NCI-H510A treated with DMSO at 0.1 percent for 48 hours (cell line): ENCODE measurements at places on chromosomes 13 and 19.

- DNase-seq = no peak
Observed at GRCh38 chr19:8185343-8186068, 23.7 kb upstream of the CERS4 start.

DNA sequence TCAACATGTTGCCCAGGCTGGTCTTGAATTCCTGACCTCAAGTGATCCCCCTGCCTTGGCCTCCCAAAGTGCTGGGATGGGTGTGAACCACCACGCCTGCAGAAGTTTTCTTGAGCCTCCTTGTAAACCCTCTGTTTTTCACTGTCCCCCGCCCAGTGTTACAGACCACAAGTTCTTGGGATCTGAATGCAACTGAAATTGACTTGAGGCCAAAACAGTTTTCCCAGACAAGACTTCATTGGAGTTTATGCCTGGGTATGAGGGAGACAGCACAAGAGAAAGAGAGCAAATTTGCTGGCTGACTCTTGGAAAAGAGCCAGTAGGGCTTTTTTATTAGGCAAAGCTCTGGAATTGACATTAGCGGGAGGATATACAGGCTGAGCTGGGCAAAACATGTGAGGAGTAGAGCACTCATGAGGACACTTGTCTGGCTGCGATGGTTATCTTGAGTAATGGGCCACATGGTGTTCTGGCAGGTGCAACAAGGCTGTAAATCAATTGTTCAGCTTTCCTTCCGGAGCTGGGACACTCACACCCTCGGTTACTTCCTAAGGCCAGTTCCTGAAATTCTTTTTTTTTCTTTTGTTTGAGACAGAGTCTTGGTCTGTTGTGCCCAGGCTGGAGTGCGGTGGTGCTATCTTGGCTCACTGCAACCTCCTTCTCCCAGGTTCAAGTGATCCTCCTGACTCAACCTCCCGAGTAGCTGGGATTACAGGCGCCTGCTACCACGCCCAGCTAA, 12.7 kb upstream of the HNRNPL start:
- peak; percentile 94 for DNase-seq

DNA sequence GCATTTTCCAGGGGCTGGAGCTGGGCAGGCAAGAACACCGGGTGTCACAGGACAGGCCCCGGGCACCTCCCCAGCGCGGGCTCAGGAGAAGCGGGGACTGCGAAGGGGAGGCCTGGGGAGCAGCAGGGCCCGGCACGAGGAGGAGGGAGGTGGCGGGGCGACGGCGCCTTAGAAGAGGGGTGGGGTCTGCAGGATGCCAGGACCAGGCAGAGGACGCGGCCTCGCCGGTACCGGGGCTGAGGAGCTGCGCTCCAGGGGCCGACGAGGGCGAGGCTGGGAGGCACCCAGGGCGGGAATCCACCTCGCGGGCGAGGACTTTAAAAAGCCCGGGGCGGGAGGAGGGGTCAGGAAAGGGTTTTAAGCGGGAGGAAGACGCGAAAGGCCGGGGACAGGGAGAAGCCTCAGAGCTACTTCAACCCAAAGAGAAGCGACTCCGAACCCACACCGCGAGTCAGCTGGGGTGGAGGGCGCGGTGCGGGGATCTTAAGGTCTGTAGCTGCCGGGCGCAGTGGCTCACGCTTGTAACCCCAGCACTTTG, 665 bp downstream of the ZNF347 start:
- no peak for DNase-seq

DNA sequence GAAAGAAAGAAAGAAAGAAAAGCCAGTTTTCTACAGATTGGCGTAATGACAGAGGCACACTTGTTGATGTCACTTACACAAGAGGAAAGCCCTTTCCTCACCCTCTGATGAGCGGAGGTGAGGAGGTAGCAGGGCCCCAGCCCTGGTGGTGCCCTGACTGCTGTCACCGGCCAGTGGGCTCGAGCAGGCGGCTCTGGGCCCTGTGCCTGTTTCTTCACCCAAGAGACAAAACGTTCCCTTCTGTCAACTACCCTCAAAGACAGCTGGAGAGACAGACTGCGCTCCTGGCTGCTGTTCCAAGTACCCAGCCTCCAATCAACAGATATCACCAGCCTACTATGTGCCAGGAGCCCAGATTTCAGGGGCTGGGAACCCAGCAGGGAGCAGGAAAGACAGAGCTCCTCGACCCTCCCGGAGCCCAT, 10.1 kb downstream of the EPS15L1 start:
- DNase-seq = no peak

GRCh38 chr13:73943137-73943964, 190.9 kb downstream of the KLF12 start:
- DNase-seq = no peak

- DNase-seq = no peak
Observed at GRCh38 chr19:35959040-35959967, 23.1 kb downstream of the LRFN3 start.

DNA sequence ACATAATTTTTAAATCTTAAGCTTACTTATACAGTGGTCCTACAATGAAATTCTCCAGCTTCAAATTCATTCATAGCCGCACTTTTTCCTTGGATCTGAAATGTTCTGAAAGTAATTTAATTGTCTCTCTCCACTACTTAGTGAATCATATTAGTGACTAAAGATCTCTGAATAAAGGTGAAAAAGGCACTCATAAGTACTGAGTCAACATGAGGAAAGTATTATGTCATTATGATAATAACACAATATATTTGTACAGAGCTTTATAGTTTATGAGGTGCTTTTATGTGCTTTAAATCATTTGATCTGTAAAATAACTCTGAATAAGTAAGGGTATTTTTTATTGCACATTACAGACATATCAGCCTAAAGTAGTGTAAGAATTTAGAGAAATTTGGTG, 628.2 kb upstream of the SLITRK5 start:
- no peak for DNase-seq

GRCh38 chr19:55535173-55535964, 1.6 kb downstream of the SBK2 start:
- no peak for DNase-seq

DNA sequence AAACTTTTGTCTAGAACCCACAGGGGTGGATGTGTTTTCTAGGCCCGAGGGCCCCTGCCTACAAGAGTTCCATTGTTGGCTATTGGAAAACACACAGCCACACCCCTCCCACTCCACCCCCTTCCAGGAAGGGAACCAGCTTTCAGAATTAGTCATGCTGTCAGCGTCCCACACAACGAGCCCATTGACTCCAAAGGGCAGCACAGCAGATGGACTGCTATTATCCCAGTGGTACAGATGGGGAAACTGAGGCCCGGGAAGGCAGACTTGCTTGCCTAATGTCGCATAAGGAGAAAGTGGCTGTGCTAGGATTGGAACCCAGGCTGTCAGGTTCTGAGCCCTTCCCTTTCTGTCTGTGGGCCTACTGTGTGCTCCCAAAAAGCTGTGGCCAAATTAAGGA, 8.1 kb upstream of the FXYD3 start:
- no peak for DNase-seq

DNA sequence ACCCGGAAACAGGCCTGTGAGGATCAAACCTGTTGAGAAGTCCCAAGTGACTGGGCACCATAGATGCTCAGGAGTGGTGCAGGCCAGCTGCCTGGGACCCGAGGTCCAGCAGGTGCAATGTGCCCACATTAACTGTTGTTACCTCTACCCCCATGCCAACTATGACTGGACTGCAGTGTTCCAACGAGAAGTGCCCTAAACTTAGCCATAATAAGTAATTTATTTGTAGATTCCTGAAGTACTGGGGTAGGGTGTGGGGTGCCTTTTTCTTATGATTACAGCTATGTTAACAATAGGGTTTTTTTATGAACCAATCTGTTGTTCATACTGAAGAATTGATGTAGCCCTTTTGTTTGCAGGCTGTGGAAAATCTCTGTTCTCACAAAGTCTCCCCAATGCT, 9.2 kb downstream of the CUL4A start:
- DNase-seq = no peak

DNA sequence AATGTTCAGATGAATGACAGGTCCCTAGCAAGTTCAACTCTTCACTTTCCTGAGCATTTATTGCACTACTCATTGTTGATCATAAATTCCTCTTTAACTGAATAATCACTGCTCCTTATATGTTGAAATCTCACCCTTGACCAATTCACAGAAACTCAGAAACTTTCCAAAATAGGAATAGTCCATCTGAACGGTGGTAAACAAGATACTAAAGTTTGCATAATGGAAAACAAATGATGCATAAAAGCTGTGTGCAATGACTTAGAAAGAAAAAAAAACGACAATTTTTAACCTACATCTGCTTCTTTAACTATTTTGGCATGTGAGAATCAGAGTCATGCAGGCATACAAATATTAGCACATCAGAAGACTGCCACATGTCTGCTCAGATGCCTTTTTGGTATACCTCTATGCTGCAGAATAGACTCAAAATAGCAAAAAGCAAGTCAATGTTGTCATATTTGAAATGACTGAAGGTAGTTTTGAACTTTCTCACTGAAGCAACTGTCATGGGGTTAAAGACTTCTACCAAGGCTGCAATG, 34.8 kb downstream of the SLC10A2 start:
- DNase-seq = no peak

- DNase-seq = no peak
Observed at GRCh38 chr13:78193846-78194245, 275.2 kb upstream of the EDNRB start.

DNA sequence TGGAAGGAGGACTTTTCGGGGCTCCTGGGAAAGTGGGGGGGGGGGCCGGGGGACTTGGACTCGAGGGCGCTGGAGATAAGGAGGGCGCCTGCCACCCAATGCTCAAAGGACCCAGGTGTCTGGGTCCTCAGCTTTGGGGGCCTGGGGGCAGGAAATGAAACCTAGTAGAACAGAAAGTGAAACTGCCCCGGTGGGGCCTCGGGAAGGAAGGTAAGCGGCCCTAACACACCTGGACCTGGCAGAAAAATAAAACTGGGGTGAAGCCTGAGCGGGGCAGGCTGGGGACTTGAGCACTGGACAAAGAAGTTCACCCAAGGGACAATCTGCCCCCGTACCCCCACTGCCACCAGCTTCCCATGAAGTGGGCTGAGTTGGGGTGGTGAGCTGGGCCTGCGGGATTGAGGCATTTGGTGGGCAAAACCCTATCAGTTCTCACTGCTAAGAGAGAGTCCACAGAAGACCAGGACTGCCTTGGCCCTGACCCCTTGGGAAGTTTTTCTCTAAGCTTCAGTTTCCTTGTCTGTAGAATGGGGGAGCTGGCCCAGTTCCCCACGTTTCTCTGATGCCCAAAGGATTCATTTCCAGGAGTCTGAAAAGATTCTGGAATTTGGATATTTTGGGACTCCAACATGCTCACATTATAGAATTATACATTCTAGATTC, 2.3 kb downstream of the PRKD2 start:
- DNase-seq = peak; percentile 76

DNA sequence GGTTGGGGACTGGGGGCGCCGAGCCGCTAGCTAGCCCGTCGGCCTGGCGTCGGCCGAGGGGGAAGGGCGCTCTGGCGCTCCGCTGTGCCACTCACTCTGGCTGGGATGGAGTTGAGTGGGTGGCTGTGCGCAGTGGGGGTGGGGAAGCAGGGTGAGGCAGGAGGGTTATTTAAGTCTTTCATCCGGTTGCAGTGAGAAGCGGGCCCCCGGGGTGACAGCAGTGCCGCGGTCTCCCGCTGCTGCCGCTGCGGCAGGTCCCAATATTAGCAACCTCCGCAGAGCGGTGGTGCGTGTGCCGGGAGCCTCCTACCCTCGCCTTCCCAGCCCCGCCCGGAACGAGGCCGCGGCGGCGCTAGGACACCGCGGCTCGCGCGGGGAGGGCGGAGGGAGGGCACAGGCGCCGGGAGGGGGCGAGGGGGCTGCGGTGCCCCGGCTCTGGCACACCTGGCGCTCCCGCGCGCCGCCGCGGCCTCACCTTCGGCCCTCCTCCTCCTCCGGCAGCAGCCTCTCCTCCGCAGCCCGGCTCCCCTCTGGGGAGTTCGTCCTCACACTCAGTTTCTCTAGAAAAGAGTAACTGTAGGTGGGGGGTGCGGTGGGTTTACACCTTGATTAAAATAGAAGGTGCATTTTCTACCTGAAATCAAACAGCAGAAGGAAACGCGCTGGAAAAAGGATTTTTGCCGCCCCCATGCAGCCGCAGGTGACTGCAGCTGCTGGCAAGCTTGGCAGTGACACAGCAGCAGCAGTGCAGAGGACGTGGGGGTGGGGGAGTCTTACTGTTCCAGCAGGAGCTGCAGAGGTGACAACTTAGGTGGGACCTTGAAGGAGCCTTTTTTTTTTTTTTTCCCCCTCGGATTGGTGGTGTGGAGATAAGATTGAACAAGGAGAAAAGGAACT, 4.5 kb downstream of the FGF9 start:
- DNase-seq = peak; percentile 74

DNA sequence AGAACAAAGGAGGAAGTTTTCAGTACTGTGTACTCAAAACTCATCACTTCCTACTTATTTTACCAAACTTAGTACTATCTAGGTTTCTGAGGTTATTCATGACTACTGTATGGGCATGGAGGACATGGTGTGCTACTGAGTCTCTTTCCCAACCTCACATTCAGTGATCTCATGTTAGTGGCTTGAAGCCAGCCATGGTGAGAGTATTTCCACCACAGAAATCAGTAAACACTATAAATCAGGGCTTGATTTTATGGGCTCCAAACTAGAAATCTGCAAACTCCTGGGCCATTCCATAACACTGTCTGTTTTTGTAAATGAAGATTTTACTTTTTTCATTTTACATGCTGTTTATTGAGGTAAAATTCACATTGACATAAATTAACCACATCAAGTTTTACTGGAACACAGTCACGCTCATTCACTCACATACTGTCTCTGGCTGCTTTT, 19.7 kb downstream of the MED26 start:
- no peak for DNase-seq

- no peak for DNase-seq
Observed at GRCh38 chr13:67120872-67121531, 109.1 kb downstream of the PCDH9 start.

DNA sequence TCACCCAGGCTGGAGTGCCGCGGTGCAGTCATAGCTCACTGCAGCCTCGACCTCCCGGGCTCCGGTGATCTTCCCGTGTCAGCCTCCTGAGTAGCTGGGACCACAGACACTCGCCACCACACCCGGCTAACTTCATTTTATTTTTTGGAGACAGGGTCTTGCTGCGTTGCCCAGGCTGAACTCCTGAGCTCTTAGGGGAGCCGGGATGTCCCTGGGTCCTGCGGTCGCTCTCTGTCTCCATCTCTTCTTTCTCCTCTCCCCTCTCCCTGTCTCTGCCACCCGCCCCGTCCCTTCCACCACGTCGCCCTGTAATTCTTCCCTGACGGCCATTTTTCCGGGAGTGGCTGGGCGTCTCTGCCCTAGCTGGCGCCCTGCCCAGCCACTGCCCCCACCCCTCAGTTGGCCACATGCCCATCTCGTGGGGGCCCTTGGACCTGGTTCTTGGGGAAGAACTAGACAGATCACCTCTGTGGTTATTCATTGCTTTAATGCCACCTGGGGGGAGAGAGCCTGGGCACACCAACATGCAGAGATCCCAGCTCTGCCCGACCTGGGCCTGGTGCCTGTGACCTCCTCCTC, 18.9 kb downstream of the ARID3A start:
- no peak for DNase-seq

GRCh38 chr13:97493456-97493855, 59.5 kb downstream of the RAP2A start:
- DNase-seq = no peak

- peak; percentile 43 for DNase-seq
Observed at GRCh38 chr19:17953869-17954268, 13.0 kb upstream of the KCNN1 start.
